ENCODE measurements at places on chromosomes 11 and 22.

DNA sequence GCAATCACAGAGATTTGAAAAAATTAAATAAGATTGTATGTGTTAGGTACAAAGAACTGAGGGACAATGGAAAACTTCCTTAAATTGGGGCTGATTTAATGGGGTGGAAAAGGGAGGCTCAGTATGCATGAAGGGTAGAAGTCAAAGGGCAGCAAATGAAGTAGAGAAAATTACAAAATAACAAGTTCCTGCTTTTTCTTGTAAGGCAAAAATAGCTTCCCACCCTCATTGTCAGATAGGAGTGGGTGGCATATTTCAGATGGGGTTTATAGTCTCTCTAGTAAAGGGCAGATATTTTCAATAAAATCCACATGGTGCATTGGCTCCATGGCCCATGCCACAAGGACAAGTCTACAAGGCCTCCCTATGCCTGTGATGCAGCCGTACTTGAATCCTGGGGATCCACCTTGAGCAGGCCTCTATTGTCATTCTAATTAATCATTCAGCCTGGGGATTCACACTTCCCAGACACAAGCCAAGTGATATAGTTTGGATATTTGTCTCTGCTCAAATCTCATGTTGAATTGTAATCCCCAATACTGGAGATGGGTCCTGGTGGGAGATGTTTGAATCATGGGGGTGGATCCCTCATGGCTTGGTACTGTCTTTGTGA is 36.7 kb upstream of the SESN3 start:
- no peak for DNase-seq

- peak; percentile 68 for DNase-seq
These were observed 492 bp downstream of the JHY start for GRCh38 chr11:122882857-122883645.

DNA sequence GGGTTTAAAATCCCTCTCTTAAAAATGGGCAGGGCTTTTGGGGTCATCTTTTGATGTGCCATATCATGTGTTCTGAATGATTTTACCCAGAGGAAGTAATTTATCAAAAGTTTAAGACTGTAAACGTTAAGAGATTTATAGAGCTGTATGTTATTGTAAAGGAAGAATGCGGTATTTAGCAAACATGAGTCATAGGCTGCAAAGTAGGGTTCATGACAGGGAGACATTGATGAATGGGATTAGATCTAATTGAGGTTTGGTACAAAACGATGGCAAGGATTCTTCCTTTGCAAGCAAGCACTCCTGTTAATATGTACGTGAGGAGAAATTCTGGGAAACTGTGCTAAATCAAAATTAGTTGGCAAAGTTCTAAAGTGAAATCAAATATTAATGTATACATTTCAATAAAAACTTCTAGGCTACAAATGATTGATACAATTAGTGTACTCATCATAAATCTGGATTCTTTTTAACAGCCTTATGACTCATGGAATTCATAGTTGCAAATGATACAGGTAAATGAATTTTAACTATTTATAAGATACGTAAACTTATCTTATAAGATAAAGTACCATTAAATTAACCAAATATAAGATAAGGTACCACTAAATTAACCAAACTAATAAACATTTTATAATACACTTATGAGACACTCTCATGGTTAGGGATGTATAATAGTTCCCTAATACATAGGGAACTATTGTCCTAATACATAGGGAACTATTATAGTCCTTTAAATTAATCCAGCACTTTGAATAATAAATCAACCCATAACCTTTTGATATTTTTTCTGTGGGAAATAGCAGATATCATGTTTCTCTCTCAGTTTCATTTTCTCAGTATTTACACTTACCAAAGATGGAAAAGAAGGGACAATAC is 58.4 kb downstream of the KIF18A start:
- no peak for DNase-seq

- DNase-seq, result no peak
These were observed 66.4 kb downstream of the CD82 start for GRCh38 chr11:44631831-44632230.

DNA sequence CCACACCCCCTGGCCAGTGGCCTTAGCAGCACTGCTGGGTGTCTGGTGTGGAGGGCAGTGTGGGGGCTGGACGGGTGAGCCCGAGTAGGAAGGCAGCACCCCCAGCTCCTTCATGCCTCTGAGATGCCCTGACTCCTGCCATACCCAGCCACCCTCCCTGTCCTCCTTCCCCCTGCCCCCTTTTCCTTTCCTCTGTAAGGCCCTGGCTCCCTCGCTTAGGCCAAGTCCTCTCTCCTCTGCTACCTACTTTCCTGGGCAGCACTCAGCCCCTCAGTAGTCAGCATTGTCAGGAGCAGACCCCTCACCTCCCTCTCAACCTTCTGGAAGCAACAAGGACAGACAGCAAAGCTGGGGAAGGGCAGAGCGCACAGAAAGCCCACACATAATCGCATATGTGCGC is 48.0 kb downstream of the BUD13 start:
- no peak for DNase-seq

GRCh38 chr11:16912692-16913111 is 101.5 kb downstream of the PLEKHA7 start:
- DNase-seq, result peak; percentile 49

DNA sequence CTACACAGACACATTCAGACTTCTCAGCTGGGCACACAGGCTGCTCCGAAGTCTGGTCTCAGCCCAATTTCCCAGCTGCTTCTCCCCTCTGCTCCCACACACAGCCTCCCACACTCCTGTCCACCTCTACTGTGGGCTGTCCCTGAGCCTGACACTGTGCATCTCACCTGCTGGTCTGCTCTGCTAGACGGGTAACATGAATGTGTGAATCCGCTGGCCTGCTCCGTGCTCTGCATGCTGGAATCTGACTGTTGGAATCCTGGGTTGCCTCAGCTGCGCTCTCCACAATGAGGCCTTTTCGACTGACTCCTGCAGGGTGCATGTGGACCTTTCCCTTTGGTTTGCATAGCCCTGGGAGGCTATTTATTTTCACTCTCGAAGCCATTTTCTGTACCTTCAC is 489.5 kb upstream of the B3GAT1 start:
- no peak for DNase-seq

- DNase-seq, result no peak
These were observed 27.2 kb upstream of the KIRREL3 start for GRCh38 chr11:127027789-127028188.

DNA sequence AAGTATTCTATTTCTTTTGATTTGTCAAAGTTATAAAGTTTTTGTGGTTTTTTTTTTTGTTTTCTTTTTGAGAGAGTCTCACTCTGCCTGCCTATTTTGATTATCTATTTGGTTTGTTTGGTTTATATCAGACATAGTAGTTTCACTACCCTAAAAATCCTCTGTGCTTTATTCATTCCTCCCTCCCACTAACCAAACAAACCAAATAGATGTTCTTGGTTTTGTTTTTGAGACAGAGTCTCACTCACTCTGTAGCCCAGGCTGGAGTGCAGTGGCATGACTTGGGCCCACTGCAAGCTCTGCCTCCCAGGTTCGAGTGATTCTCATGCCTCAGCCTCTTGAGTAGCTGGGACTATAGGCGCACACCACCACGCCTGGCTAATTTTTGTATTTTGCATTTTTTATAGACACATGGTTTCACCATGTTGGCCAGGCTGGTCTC is 67.9 kb downstream of the ENTHD1 start:
- DNase-seq, result no peak

DNA sequence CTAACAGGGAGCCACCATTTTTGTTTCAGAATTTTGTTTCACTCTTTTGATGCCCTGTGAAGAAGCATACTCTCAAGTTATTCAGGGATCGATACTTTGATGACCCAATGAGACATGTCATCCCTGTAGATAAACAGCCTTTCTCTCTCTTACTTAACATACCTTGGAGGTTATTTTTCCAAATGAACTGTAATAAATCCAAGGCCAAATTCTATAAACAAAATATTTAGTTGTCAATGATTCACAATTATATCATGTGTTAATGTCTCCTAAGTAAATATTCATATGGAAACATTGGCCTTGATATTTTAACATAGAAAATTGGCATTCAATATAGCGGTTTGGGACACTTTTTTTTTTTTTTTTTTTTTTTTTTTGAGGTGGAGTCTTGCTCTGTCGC is 97.5 kb downstream of the LUZP2 start:
- DNase-seq, result no peak

- DNase-seq, result no peak
These were observed 3.0 kb downstream of the PNPLA2 start for GRCh38 chr11:821512-822371.

DNA sequence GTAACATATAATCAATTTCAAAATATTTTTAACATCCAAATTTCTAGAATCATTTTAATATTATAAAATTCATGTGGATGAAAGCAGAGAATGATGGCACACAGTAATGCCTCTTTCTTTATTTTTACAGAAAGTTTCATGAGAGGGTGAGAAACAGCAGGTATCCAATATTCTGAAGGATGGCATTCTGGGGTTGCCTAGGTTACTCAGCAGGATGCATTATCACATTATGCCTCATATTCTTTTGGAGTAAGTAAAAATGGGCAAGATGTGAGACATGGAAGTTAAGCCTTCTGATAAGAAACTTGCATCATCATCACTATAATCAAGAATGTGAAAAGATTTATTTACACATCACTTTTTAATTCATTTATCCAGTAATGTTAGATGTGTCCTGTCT is 148.7 kb upstream of the PGR start:
- no peak for DNase-seq

GRCh38 chr22:21013657-21014201 is 1.2 kb upstream of the P2RX6 start:
- no peak for DNase-seq

- DNase-seq, result no peak
These were observed 80.1 kb upstream of the CARD18 start for GRCh38 chr11:105219670-105220069.

- no peak for DNase-seq
These were observed 3.1 kb upstream of the ADM start for GRCh38 chr11:10301656-10302358.

- DNase-seq, result no peak
These were observed at the start of gene OR5AL1 for GRCh38 chr11:56412396-56412795. OR5AL1 (plus strand) TSS chr11:56412696.

DNA sequence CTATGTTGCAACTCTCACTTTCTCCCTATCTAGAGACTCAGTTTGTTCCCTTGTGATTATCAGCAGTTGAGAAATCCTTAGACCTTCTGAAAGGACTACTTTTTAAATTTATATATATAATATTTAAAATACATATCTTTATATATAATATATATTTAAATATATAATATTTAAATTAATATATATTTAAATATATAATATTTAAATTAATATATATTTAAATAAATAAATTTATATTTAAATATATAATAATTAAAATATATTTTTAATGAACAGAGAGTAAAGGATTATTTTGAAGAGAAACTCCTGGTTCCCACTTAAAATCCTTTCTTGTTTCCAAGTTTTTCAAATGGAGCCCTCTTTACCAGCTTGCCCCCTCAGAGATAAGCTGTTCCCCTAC is 83.7 kb upstream of the TRIM77 start:
- DNase-seq, result no peak

DNA sequence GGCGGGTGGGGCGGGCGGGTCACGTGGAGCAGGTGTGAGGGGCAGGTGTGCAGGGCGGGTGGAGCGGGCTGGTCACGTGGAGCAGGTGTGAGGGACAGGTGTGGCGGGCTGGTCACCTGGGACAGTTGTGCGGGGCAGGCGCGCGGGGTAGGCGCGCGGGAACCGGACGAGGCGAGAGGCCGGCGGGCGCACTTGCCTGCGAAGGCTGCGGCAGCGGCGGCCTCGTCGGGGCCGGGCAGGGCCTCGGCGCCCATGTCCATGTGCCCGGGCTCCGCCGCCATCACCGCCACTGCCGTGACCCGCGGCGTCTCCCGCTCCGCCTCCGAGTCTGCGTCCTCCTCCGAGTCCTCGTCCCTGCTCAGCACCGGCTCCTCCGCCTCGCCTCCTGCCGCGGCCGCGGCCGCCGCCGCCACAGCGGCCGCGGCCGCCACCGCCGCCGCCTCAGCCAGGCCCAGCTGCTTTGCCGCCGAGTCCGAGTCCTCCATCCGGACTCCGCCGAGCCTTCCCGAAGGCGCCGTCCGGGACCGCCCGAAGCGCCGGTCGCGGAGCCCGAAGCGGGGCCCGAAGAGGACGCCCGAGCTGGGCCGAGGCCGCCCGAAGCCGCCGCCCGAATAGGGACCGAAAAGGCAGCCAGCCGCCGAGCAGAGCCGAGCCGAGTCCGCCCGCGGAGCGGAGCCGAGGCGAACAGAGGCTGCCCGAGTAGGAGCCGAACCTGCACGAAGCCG is at the start of gene DEAF1:
TSS of gene DEAF1 (minus strand) at position 660 of the 725 bp plus-strand sequence. CDS start at position 485, 175 bp downstream.
- peak; percentile 97 for DNase-seq

DNA sequence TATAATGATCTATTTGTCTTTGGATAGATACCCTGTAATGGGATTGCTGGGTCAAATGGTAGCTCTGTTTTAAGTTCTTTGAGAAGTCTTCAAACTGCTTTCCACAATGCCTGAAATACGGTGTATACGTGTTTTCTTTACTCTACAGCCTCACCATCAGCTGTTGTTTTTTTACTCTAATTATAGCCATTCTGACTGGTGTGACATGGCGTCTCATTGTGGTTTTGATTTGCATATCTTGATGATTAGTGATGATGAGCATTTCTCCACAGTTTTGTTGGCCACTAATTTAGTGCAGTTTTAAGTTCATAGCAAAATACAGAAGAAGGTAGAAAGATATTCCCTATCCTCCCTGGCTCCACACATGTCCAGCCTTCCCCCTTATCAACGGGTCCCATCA is 26.3 kb upstream of the VPREB1 start:
- DNase-seq, result no peak

DNA sequence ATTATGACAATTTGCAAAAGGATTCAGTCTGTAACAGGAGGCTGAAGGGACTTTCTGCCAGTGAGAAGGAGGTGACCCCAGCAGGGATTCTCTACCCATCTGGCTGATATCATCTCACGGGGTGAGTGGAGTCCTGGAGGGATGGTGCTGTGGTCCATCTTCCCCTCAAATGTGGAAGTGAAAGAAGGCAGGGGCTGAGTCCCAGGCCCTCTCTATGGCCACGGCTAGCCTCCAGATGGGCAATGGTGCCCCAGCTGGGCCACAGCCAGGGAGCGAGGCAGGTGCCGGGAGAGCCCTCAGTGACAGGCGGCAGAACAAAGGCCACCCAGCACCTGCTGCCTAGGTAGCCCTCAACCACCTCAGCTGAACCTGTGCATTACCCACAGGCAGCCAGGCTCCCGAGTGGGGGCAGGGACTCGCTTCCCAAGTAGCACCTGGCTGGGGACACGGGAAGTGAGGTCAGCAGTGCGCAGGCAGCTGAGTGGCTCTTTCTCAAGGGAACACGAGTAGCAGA is 6.7 kb downstream of the NECTIN1 start:
- DNase-seq, result peak; percentile 88

GRCh38 chr11:15547685-15548084 is 433.0 kb downstream of the INSC start:
- DNase-seq, result no peak

Measured in NCI-H1092 (cell line).